Foreskin melanocyte (primary cell): ENCODE measurements at places on chromosomes 16 and 17.

DNA sequence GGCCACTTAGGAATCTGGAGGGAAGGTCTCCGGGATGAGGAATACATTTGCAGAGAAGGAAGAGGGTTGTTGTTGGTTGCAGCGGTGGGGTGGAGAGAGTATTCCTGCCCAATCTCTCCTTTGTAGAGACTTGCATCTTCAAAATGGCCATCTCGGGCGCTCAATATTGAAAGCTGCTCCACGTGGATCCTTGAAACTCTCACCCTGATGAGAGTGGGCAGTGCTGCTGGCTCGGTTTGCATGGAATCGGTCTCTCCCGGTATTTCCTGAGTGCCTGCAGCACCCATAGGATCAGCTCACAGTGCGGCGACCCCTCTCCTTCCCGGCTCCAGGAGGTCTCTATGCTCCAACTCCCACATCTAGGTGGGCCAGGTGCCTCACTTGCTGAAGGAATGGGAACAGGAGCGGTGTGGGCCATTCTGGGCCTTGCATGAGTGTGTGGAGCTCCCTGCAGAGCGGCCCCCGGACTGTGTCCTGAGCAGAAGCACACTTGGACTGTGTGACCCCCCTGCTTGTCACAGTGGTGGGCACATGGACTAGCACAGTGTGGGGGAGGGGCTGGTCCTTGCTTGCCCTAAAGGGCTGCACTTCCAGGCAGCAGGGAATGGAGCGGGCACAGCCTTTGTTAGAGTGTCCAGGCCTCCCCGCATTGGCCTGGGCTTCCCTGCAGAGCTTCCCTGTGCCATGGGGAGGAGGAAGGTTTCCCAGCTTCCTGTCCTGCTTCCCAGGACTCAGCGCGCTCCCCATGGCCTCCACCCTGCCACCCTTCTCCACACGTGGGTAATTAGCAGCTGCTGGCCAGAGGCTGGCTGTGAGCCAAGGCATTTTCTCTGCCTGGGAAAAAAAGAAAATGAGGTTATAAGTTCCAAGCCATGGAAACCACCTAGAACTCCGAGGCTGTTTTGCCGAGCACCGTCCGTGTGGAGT lies 139.3 kb downstream of the IRF8 start:
- DNase-seq, result no peak

DNA sequence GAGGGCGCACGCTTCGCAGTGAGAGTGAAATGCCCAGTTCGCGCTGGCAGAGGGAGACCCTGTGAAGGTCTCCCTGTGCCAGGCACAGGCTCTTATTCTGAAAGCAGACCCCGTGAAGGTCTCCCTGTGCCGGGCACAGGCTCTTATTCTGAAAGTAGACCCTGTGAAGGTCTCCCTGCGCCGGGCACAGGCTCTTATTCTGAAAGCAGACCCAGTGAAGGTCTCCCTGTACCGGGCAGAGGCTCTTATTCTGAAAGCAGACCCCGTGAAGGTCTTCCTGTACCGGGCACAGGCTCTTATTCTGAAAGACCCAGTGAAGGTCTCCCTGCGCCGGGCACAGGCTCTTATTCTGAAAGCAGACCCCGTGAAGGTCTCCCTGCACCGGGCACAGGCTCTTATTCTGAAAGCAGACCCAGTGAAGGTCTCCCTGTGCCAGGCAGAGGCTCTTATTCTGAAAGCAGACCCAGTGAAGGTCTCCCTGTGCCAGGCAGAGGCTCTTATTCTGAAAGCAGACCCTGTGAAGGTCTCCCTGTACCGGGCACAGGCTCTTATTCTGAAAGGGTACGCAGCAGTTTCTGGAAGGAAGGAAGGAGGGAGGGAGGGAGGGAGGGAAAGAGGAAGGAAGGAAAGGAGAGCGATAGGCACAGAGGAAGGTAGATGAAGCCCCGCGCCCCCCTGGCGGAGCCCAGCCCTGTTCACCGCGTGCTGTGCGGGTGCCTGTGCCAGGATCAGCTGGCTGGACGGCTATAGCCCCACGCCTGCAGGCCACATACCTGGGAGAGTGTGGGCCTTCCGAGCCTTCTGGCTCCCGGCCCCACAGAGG lies 55.3 kb downstream of the WDR45B start:
- peak; percentile 81 for DNase-seq

GRCh38 chr17:30969989-30970830 lies 629 bp upstream of the RNF135 start:
- no peak for DNase-seq

- no peak for DNase-seq
These were observed 7.9 kb downstream of the P2RX5 start for GRCh38 chr17:3688027-3688553.

- DNase-seq, result no peak
These were observed 112.1 kb upstream of the MYOCD start for GRCh38 chr17:12553625-12554024.
